Urinary bladder (tissue), 4 donors: ENCODE measurements at places on chromosomes 1 and 21. TPM values are rescaled to one million over a fixed set of nuclear protein-coding genes. Genes with fewer than 3 reads are reported as not detected.

KCNK2 gene
- total RNA-seq = 3.3 TPM

DNA sequence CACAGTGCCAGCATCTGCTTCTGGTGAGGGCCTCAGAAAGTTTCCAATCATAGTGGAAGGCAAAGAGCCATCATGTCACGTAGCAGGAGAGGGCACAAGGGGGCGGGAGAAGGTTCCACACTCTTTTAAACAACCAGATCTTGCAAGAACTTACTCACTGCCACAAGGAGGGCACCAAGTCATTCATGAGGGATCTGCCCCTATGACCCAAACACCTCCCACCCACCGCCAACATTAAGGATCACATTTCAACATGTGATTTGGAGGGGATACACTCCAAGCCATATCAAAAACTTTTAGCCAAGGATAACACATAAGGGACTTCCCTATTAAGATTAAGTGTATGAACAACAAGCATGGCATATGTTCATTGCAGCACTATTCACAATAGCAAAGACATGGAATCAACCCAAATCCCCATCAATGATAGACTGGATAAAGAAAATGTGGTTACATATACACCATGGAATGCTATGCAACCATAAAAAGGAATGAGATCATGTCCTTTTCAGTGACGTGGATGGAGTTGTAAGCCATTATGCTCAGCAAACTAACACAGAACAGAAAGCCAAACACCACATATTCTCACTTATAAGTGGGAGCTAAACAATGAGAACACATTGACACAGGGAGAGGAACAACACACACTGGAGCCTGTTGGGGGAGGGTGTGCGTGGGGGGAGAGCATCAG, 19.9 kb upstream of the SLC35F3 start:
- no peak for DNase-seq

DNA sequence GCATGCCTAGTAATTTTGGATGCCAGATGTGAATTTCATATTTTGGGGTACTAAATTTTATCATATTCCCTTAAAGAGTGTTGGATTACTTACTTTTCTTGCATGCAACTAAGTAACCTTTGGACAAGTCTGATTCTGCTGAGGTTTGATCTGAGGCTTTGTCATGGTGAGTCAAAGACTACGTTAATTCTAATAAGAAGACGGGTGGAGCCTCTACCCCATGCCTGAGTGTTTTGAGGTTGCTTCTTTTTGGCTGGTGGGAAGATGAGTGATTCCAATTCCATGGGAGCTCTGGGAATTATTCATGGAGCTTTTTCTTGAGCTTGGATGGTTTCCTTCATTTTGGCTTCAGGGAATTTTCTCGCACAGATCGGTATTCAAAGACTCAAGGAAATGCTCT, 11.6 kb upstream of the PCP4 start:
- no peak for DNase-seq

DNA sequence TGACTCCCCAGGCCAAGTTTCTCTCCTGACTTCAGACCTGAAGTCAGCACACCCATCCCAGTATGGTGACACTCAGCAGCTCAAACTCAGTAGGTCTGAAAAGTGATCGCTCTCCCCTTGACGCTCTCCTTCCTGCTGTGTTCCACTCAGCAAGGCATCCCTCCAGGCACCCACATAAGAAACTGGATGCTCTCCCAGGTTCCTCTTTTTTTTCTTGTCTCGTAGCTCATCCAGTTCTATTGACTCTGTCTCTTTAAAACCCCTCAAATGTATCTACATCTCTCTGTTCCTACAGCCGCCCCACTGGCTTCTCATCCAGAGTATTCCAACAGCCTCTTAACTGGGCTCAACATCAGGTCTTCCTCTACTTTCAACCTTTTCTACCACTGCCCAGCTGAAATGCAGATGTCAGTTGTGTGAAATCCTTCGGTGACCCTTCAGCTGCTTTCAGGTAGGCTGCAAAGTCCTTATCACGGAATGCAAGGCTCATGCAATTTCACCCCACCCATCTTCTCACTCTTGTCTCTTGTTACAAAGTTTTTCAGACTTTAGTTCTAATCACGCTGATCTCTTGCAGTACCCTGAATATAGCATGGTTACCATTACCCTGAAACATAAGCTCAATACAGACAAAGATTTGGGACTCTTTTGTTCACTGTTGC, 286.2 kb upstream of the POU3F1 start:
- DNase-seq = no peak

- no peak for DNase-seq
Observed at GRCh38 chr1:20439282-20439681, 46.7 kb downstream of the CAMK2N1 start.

CFAP107 gene
- total RNA-seq = not detected

DNA sequence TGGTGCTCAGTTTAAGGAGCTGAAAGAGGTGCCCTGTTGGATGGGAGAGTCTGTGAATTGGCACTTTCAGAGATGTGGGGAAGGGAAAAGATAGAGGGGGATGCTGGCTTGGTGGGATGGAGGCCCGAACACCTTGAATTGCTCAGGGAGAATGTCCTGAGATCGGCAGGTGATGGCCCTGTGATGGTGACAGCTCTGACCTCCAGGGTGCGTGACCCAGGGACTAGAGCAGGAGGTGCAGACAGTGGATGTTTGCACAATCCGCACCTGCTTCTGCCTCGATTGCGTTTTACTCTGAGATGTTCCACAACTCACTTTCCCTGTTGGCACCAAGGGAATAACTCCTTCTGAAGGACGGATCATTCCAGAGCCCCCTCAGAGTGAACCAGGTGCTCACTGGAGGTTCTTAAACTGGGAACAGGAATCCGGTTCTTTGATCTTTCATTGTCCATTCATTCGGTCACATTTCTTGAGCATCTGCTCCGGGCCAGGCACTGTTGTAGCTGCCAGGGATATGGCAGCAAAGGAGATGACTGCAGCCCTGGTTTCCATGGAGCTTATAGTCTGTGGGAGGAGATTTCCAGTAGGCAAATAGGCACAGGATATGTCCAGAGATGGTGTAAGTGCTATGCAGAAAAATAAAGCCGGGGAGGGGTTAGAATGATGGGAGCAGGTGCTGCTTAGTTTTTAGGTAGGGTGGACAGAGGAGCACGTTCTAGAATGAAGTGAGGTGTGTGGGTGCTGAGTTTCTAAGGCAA, 226.6 kb upstream of the TMEM51 start:
- DNase-seq = no peak
